ENCODE measurements at places on chromosomes 6 and 20.

GRCh38 chr6:70124882-70125545 lies 177.9 kb downstream of the COL9A1 start:
- peak; percentile 30 for DNase-seq

GRCh38 chr6:155106456-155107115 lies 111.5 kb downstream of the TIAM2 start:
- DNase-seq: no peak

- no peak for DNase-seq
These were observed 18.4 kb downstream of the SERAC1 start for GRCh38 chr6:158149641-158150040.

- DNase-seq: peak; percentile 40
These were observed 43.6 kb upstream of the SLC32A1 start for GRCh38 chr20:38680500-38681306.

DNA sequence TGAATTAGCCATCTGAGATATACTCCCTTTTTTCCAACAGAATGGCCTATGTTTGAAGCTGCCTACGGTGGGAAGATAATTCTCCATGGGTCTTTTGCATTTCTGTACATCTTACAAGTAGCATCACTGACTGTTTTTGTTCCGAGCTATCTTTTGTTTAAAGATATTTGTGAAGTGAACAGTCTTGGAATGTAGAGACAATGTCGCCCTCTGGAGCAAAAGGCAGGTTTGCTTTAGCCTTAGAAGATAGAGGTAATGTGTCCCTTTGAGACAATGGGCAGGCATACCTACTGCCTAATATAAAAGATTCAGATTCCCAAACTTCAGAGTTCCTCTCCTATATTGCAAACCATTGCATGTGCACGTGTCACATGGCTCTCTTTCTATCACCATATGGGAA lies 347.8 kb upstream of the CNR1 start:
- DNase-seq: no peak

GRCh38 chr20:41952166-41952565 lies 334.0 kb upstream of the CHD6 start:
- no peak for DNase-seq

DNA sequence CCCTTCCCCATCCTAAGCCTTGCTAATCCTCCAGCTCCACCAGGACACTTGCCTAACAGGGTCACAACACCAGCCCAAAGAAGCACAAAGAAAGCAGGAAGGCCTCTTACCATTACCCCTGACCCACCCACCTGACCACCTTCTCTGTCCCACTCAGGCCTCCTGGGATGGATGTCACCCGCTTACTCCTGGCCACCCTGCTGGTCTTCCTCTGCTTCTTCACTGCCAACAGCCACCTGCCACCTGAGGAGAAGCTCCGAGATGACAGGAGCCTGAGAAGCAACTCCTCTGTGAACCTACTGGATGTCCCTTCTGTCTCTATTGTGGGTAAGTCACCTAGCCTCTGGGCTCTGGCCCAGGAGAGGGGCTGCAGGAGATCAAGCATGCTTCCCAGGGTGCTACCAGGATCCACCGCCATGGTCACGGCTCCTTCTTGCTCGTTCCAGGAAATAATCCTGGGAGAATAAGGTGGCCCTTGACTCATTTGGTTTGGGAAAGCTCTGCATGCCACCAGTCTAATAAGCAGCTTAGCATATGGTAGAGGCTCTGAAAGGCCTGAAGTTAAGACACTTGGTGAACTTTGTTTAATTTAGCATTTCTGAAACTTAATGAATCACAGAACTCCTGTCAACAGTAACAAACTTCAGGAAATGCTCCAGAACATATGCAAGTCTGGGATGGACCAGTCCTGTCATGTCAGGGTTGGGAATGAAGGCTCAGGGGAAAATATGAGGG lies 19.2 kb downstream of the ASIP start:
- no peak for DNase-seq

- DNase-seq: no peak
These were observed 15.0 kb downstream of the ESR1 start for GRCh38 chr6:151822252-151823111.

- no peak for DNase-seq
These were observed 90.1 kb upstream of the MAP7 start for GRCh38 chr6:136640132-136640915.

DNA sequence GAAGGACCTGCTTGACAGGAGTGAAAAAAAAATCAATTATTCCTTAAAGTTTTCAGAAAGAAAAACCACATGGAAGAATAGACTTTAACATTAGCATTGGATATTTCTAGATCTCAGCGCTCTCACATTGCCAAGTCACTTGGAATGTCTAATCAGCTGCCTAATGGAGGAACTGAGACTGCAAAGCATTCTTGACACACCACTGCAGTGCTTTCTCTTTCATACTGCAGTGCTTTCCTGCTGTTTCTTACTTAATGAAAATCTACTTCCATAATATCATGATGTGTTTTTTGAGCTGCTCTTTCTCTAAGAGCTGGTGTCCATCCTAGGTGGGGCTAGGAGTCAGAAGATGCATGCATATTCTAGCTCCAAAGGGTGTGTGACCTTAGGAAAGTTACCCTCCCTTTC lies 20.4 kb upstream of the MCM3 start:
- no peak for DNase-seq

GRCh38 chr6:112912416-112913101 lies 565.4 kb downstream of the RFPL4B start:
- no peak for DNase-seq

GRCh38 chr6:42038163-42038562 lies 12.2 kb upstream of the TAF8 start:
- no peak for DNase-seq

- DNase-seq: no peak
These were observed 58.6 kb downstream of the TOX2 start for GRCh38 chr20:43973231-43973630.

DNA sequence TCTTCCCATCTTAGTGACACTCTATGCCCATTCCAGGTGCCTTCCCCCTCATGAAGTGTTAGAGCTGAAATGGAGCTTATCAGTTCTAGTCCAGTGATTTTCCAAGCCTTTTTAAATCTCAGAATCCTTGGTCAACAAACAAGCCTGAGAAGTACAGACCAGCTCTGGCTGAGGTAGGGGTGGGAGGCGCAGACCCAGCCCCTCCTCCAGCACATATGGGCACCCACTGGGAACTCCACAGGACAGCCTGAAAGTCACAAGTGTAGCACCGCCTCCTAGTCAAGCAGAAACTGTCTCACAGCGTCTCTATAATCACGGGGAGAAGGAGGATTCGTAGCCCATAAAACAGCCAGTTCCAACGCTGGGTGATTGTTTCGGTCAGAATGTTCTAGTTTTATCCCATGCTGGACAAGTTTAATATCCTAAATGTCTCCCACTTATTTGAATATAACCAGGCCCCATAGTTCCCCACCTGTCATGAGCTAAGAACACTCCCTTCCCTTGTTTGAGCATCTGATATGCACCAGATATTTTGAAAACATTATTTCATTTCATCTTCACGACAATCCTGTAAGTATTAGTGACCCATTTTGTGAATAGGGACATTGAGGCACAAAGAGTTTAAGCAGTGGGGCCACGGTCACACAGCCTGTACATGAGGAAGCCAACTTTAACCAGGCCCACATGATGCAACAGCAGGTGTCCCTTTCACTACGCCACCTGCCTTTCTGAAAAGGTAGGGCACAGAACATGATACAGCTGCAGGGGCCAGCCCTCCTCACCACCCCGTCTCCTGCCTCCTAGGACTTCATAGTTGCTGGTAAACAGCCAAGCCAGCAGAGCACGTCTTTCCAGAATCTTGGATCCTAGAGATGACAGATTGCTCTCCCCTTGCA lies 40.1 kb downstream of the TRAF3IP2 start:
- peak; percentile 32 for DNase-seq

GRCh38 chr6:119073307-119074051 lies 5.0 kb downstream of the FAM184A start:
- no peak for DNase-seq

DNA sequence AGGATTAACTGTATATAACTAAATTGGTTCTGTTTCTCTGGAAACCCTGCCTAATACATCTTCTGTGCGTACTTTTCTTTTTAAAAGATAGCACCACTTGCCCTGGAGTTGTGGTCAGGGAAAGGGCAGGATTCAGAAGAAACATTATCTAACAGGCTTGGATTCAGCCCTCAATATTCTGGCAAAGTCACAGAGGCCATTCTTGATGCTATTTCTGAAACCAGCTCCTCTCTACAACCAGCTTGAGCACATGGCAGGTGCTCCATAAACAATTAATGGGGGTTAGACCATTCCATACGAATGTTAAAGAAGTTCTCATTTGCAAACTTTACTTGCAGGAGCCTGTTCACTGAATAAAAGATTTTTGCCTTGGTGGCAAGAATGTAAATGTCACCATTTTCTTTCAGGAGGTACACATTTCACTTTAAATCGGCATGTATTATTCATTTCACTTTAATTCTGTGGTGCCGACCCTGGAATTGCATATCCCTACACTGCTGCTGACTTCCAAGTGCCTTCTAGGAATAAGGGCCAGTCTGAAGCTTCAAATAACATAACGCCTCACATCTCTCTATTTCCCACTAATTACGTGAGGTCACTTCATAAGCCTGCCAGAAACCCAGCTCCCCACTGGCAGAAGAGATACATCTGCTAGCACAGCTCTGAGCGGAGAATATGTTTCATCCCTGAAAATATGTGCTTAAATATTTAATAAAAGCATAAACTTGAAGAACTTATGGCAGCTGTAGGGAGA lies 248.7 kb downstream of the ADGRG6 start:
- DNase-seq: no peak

- DNase-seq: peak; percentile 85
These were observed 52.8 kb downstream of the MRPL14 start for GRCh38 chr6:44074439-44074812.

- no peak for DNase-seq
These were observed 386.6 kb downstream of the NKAIN2 start for GRCh38 chr6:124190256-124190655.

GRCh38 chr6:20377623-20378265 lies 23.9 kb upstream of the E2F3 start:
- no peak for DNase-seq

DNA sequence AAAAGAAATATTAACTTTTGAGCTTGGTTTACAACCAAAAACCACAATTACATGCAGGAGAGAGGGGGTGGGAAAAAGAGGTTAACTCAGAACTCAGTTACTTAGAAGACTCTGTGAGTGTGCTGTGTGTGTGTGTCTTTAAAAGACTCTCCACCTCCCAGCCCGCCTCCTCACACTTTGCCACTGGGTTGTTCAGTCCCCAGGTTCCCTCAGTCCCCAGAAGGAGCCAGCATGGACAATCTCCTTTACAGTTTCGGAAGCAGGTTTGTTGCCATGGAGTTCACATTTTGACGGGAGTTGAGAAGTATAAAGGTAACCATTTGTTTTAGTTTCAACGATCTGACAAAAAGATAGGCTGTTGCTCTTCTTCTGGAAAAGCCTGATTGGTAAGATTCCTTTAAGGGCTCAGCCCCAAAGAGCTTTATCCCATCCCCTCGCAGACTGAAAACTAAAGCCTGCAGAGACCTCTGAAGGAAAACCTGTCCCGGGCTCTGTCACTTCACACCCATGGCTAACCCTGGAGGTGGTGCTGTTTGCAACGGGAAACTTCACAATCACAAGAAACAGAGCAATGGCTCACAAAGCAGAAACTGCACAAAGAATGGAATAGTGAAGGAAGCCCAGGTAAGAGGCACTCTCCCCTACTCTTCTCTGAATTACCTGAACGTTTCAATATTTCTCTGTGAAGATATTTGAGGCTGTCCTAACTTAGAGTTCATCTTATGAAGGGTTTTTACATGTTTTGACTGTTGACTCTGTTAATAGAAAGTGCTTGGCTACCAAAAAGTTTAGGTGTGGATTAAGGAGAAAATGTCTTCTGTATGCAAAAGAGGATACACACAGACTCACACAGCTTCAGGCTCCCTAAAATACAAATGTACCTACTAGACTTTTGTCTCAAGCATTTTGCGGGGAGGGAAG lies at the start of gene SPTLC3:
SPTLC3 (plus strand) TSS at position 212 of the 921 bp plus-strand sequence; CDS start at position 508, 296 bp downstream.
- peak; percentile 32 for DNase-seq

GRCh38 chr20:14219801-14220461 lies 117.5 kb downstream of the FLRT3 start:
- peak; percentile 45 for DNase-seq

DNA sequence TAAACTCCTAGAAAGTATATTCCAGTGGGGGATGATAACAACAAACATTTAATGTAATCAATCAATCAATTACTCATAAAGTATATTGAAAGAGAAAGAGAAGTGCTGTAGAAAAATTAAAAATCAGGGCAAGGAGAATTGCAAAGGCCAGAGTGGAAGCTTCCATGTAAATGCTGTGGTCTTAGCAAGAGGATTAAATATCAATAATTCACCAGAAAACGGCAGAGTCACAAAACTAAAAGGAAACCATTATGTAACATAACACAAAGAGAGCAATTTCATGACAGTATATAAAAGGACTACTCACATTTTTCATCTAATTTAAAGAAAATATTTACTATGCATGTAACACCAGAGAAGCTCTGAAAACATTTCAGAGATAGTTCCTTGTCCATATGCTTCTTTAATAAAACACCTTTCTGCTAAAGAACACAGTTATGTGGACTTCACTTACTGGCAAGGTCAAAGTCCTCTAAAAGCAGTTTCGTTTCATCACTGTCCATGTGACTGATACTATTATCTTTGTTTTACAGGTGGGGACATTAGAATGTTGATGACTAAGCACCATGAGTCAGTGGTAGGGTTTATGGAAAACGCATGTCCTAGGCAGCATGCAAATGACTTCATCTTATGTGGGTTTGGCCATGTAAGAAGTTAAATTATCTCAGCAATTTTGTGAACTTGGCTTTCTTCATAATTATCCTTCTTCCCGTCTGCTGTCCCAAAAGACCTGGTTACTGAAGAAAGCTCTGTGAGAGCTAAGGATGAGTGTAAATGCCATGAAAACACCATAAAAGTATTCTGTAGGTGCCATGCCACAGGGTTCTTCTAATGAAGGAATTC lies 185.8 kb upstream of the TENT5A start:
- peak; percentile 16 for DNase-seq

DNA sequence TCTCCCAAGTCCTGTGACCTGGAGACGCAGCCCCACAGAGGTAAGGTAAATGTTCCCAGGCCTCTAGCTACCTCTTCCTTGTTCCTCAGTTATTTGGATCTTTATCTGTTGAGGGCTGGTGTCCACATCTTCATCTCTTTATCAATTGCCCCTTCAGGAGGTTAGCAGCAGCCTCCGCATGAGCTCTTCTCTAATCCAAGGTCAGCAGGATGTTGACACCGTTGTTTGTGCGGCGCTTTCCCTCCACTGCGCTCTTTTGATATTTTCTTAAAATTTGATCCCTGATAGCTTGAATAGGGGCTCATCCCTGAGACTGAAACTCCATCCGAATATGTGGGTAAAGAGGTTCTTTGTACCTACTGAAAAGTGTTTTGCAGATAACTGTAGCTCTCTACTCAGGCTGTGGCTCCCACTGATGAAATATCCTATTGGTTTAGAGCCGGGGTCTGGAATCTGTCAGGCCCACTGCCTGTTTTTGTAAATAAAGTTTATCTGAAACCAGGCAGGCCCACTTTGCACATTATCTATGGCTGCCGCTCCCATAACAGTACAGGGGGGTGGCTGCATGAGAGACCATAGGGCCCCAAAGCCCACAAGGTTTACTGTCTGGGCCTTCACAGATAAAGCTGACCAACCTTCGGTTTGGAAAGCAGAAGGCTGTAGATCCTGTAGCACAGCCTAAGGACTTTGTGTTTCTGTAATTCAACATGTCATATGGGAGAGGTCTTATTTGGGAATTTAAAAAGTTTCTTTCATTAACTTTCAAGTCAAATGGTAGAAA lies 362.6 kb downstream of the QKI start:
- no peak for DNase-seq

GRCh38 chr6:69863766-69864165 lies 2.6 kb upstream of the COL19A1 start:
- no peak for DNase-seq
